ENCODE measurements at places on chromosomes 7 and 10.

DNA sequence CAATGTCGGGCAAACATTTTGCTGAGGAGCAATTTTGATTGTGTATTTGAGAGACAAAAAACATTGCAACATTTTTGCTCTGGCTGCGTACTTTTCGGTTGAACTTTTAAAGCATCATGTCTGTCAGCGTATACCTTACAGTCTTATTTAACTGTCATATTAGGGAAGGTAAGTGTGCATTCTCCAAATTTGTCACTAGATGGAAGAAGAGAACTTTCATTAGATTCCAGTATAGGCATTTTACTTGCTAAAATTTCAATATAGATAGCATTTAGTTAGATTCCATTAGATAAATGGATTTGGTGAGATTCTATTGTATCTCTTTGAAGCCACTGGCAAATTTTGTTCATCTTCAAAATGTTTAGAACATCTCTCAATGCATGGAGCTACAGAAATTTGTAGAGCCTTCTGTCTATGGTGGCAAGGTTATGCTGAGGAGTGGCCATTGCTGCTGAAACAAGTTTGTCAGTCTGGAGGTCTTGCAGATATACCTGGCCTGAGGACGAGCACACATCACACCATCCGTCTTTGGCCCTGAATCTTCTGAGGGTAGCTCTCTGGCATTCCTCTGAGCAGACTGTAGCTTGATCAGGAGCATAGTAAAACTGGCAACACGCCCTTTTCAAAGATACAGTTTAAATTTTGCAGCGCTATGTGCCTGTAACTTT, 437.5 kb upstream of the MBL2 start:
- DNase-seq = no peak

DNA sequence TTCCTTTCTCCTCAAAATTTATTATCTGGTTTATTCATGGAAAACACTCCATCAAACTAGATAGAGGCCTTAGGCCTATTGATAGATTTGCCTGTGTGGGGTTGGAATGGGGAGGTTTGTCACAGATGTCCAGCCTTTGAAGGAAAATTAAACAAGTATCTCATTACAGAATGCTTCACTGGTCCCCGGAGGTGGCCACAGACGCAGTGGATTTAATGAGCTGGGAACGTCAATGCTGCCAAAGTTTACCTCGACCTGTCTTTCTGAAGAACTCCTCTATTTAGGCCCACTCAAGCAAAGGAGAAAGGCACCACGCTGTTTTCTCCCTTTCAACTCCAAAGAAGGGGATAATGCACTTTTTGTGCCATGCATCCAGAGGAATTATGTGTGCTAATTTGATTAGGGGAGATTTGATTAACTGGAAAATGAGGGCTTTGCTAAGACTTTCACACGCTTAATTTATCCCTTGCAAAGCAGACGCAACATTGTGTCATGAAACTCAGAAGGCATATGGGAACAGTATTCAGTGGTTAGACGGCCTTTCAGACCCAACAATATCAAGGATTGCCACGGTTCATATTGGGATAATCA, 558.8 kb upstream of the GALNT17 start:
- DNase-seq = no peak

DNA sequence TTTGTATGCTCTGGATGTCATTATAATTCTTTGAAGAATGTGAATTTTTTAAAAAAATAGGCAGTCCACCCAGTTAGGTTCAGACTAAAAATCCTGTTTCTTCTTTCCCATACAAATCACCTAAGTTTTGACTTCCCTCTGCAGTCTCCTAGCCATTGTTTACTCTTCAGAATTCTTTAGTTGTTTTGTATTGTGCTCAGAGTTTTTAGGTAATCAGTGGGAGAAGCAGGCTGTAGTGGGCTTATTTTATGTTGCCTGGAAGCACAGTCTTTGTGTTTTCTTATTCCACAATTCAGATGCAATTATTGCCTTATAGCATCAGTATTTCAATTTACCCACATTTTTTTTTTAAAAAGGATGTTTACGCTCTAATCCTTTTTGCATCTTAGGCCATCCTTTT, 94.9 kb downstream of the AKAP9 start:
- DNase-seq = no peak

GRCh38 chr7:50369143-50370026, 64.9 kb downstream of the IKZF1 start:
- peak; percentile 52 for DNase-seq

DNA sequence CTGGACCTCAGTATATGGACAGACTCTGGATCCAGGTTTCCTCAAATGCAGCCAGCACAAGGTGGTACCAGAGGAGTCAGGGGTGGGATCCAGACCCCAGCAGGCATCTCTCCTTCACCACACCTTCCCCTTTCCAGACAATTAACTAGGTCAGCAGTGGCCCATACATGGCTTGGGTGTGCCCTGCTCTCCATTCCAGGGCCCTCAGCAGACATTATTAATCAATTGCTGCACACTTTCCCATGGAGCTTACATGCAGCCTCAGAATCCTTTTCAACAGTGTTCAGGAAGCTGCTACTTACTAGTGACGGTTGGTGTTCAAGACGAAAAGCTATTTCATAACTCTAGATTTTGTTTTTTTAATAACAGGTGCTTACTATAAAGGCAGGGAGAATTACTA, 6.0 kb downstream of the COL13A1 start:
- DNase-seq = no peak

DNA sequence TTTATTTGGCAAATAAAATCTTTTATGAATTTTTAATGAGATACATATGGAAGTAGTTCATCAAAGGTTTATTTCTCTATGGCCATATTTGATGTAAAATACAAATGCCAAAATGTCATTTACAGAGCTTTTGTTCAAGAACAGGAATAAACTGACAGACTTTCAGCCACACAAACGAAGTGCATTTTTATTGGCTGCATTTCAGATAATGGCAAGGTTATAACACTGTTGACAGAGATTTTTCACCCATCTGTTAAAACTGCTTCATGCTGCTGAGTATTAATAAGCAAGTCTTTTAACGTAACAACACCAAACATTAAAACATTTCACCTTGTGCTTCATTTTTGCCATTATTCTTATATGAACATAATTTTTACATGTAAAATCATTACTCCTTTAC, 254.4 kb downstream of the ANKRD7 start:
- DNase-seq = no peak

DNA sequence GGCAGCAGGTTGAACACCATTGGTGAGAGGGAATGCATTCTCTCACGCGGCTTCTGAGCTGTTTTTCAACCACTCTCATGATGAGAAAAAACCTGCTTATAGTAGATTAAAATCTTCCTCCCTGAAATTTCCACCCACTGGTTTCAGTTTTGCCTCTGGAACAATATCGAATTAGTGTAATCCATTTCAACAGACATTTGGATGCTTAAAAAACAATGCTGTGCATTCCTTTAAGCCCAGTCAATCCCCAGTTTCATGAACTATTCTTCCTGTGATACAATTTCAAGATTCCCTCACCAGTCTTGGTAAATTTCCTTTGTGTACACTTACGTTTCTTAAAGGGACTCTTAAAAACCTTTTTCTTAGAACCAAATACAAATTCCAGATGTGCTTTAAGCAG, 89.6 kb downstream of the ITIH5 start:
- no peak for DNase-seq

DNA sequence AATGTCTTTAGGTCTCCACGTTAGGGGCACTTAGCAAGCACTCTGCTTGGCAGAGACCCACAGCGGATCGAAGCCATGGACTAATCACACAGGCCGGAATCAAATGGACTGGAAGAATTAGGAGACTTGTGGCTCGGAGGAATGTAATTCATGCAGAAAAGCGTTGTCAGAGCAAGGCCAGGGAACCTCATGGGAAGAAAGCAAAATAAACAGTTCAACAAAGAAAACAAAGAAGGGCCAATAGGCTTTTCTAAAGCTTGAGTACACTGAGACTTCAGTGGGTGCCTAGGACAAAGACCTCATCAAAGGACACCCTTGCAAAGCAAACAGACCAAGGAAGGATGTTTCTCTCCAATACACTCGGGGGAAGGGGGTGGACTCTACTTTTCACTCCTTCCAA, 171.1 kb downstream of the GLI3 start:
- DNase-seq = no peak

GRCh38 chr10:59362144-59362958, at the start of gene FAM13C:
Gene FAM13C (minus strand): TSS chr10:59362549. CDS start chr10:59362460, 89 bp downstream.
- DNase-seq = no peak

DNA sequence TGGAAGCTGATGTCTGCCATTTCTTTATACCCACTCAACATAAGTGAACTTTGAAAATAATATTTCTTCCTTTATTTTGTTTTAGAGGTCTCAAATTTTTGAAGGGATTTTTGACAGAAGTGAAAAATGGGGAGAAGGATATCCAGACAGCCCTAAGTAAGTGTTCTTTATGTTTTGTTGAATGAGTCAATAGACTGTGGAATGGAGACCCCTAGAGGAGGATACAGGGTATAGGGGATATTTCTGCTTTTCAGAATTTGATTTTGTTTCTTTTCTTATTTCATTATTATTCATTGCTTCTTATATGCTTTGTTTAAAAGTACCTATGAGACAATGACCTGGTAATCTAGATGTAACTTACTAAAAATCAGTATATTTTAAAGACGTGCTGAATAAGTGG, 34.4 kb downstream of the PLEKHA8 start:
- peak; percentile 21 for DNase-seq

- no peak for DNase-seq
These were observed 39.2 kb downstream of the ELFN1 start for GRCh38 chr7:1709281-1709680.

All from stimulated activated naive CD4-positive, alpha-beta T cell (primary cell).